ENCODE measurements at places on chromosomes 2 and 18.

GRCh38 chr2:215082446-215082845 lies 56.0 kb downstream of the ABCA12 start:
- no peak overlapping the region for H3K4me3 ChIP-seq
- no peaks in the 10 kb centered on the region for H3K36me3 ChIP-seq
- H3K27me3 ChIP-seq: no peaks in the 10 kb centered on the region
- peaks cover 8% of the 10 kb centered on the region for H3K4me1 ChIP-seq
- no peak for DNase-seq

DNA sequence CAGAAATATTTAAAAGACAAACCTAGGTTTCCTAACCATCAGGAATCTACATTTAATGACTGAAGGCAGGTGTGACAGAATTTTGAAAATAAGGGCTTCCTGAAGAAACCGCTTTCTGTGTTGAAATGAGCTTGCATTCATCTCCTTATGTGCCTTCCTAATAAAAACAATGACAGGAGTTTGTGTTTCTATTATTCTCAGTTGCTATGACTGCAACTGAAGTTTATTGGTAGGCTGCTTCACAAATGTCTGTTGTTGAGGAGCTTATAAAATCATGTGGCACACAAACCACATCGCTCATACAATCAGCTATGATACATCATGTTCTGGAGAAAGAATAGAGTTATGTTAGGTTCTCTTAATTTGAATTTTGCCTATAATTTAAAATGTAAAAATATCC lies 362.7 kb upstream of the SLC8A1 start:
- no peaks in the 10 kb centered on the region for H3K27me3 ChIP-seq
- H3K36me3 ChIP-seq: no peaks in the 10 kb centered on the region
- no peak for DNase-seq
- H3K4me1 ChIP-seq: peaks cover 4% of the 10 kb centered on the region
- no peak overlapping the region for H3K27ac ChIP-seq

- no peaks in the 10 kb centered on the region for H3K4me1 ChIP-seq
- peaks cover 13% of the 10 kb centered on the region for H3K36me3 ChIP-seq
- peaks cover 7% of the 10 kb centered on the region for H3K27me3 ChIP-seq
- DNase-seq: no peak
These were observed 90.0 kb downstream of the POLR1A start for GRCh38 chr2:86015699-86016098.

GRCh38 chr2:199302851-199303250 lies 154.9 kb downstream of the SATB2 start:
- H3K4me1 ChIP-seq: peaks cover 8% of the 10 kb centered on the region
- H3K27ac ChIP-seq: peak overlapping the region; percentile 6
- peaks cover 17% of the 10 kb centered on the region for H3K36me3 ChIP-seq

GRCh38 chr2:39069890-39070465 lies 50.9 kb downstream of the SOS1 start:
- H3K4me1 ChIP-seq: peaks cover 23% of the 10 kb centered on the region
- H3K27me3 ChIP-seq: no peaks in the 10 kb centered on the region
- DNase-seq: no peak
- 0 out of 2 replicates have a peak, but pooled peaks cover 2% of the 10 kb centered on the region for H3K36me3 ChIP-seq
- H3K4me3 ChIP-seq: no peak overlapping the region
- H3K27ac ChIP-seq: peak overlapping the region; percentile 1

DNA sequence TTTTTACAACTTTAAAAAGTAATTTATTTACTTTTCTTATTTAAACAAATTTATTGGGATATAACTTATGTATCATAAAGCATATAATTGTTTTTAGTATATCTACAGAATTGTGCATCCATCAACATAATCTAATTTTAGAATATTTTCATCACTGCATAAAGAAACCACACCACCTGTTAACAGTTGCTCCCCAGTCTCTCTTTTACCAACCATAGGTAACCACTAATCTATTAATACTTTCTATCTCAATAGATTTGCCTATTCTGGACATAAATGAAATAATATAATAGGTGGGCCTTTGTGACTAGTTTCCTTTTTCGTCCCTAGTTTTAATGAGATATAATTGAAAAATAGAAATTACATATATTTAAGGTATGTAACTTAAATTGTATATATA lies 90.6 kb downstream of the ADAM23 start:
- H3K27ac ChIP-seq: no peak overlapping the region
- H3K27me3 ChIP-seq: no peaks in the 10 kb centered on the region
- no peak for DNase-seq
- peaks cover 20% of the 10 kb centered on the region for H3K4me1 ChIP-seq

DNA sequence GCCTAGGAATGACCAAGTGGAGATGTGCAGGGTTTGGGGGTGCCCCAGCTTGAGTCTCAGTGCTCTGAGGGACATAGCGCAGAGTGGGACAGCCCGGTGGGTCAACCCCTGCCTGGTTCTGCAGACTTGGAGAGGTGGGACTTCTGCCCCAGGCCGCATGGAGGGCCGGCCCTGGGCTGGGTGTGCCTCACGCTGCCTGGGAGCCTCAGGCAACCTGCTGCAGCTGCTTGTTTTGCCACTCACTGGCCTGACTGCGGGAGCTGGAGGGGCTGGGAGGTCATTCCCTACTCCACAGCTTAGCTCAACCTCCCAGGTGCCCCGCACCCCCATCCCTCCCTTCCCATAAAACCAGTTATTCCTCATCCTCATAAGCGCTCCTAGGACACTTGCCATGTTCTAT lies 33.1 kb downstream of the ODC1 start:
- H3K27me3 ChIP-seq: no peaks in the 10 kb centered on the region
- H3K36me3 ChIP-seq: no peaks in the 10 kb centered on the region
- no peak overlapping the region for H3K4me3 ChIP-seq
- no peak overlapping the region for H3K27ac ChIP-seq

DNA sequence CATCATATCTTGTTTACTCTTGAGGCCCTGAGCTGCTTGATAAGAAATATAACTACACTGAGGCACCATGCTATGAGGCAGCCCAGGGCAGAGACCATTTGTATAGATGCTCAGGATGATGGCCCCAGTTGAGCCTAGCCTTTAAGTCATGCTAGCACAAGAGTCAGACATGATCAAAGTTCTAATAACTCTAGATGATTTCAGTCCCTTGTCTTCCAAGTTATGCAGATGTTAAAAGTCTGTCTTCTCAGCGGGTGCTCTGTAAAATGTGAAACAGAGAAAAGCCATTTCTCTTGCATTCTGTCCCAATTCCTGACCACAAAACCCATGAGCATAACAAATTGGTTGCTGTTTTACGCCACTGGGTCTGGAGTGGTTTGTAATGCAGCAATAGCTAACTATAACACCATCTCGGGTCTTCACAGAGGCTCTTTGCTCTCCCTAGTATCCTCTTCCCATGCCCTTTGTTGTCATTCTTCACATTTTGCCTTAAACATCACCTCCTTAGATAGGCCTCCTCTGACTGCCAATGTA lies 49.6 kb downstream of the NXPH2 start:
- H3K27me3 ChIP-seq: peaks cover 5% of the 10 kb centered on the region
- no peak overlapping the region for H3K27ac ChIP-seq
- peaks cover 17% of the 10 kb centered on the region for H3K36me3 ChIP-seq
- H3K4me3 ChIP-seq: no peak overlapping the region

GRCh38 chr18:74114116-74114515 lies 33.5 kb downstream of the FBXO15 start:
- H3K4me3 ChIP-seq: no peak overlapping the region
- H3K27ac ChIP-seq: no peak overlapping the region
- H3K27me3 ChIP-seq: peaks cover 4% of the 10 kb centered on the region
- no peak for DNase-seq

DNA sequence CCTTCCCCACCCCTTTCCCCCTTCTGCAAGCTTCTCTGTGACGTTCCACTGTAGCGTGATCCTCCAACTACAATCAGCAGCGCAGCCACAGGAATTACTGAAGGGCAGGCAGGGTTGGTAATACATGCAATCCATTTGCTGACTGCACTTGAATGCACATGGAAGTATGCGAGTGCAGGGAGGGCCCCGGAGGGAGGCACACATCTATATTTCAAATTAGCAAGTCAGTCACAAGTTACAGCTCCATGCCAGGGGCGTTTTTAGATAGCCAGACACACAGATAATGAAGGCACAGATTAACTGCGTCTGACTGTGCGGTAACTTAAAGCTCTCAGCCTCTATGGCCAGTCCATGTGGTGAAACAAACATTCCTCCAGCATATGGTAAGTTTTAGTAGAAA lies 209.2 kb upstream of the GATA6 start:
- H3K27ac ChIP-seq: no peak overlapping the region
- DNase-seq: no peak
- no peaks in the 10 kb centered on the region for H3K4me1 ChIP-seq

GRCh38 chr2:61017003-61017555 lies 441 bp upstream of the PEX13 start:
- H3K4me3 ChIP-seq: peak overlapping the region; percentile 98
- peak overlapping the region; percentile 100 for H3K27ac ChIP-seq
- peaks cover 10% of the 10 kb centered on the region for H3K36me3 ChIP-seq
- no peaks in the 10 kb centered on the region for H3K27me3 ChIP-seq

DNA sequence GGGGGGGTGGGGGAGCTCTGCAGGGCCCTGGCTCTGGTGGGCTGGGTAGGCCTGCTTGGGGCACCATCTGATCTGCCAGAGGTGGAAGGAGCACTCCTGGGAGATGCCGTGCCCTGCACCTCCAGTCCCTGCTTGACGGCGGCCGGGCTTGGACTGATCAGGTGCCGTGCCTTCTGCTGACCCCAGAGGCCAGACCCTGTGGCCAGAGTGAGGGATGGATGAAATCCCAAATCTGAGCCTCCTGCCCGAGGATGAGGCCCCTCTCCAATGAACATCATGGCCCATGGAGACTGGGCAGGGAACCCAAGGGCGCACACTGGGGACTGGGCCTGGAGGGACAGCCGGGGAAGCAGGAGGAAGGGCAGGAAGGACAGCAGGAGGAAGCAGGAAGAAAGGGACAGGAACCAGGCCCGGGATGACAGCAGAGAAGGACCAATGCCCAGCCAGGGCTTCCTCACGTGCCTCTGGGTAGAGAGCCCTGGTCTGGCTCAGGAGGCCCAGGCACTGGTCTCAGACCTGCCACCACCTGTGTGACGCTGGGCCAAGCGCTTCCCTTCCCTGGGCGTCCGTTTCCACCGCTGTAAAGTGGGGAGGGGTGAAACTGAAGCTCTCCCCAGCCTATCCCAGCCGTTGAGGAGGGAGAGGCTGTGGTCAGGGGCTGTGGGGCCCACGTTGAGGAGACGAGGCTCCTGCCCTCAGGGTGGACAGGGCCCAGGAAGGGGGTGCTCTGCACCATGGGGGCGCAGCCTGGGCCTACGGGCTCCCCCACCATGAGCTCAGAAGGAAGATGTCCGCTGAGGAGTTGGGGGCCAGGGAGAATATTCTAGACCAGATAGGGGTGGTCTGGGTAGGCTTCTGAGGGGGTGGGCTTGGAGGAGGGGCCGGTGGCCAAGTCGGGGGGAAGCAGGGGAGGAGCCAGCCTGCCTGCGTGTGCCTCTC lies 1.0 kb upstream of the GPR35 start:
- no peaks in the 10 kb centered on the region for H3K27me3 ChIP-seq
- no peaks in the 10 kb centered on the region for H3K4me1 ChIP-seq
- H3K36me3 ChIP-seq: no peaks in the 10 kb centered on the region
- H3K27ac ChIP-seq: no peak overlapping the region

- H3K27me3 ChIP-seq: no peaks in the 10 kb centered on the region
- H3K36me3 ChIP-seq: no peaks in the 10 kb centered on the region
- no peak overlapping the region for H3K4me3 ChIP-seq
- DNase-seq: no peak
- H3K27ac ChIP-seq: no peak overlapping the region
These were observed 64.0 kb downstream of the SPIRE1 start for GRCh38 chr18:12593866-12594265.

Measured in WTC11 (cell line).